ENCODE measurements at places on chromosomes 3 and 15. TPM values are rescaled to one million over a fixed set of nuclear protein-coding genes. Genes with fewer than 3 reads are reported as not detected.

CNTN3 gene
- total RNA-seq: not detected

DGKG gene
- 4.8 TPM for total RNA-seq

NUDT16 gene
- total RNA-seq: 9.7 TPM

DISP2 gene
- 3.3 TPM for total RNA-seq

SRGAP3 gene
- 8.3 TPM for total RNA-seq

PRC1 gene
- 186 TPM for total RNA-seq

FANCI gene
- 112 TPM for total RNA-seq

TYRO3 gene
- total RNA-seq: 34.6 TPM

TRIM71 gene
- 0.17 TPM for total RNA-seq

ZCWPW2 gene
- total RNA-seq: 1.1 TPM

NR2E3 gene
- 0.59 TPM for total RNA-seq

CHST13 gene
- 0.91 TPM for total RNA-seq

LCTL gene
- not detected for total RNA-seq

SAMMSON gene
- not detected for total RNA-seq
